ENCODE measurements at places on chromosomes 16 and 17. TPM values are rescaled to one million over a fixed set of nuclear protein-coding genes. Genes with fewer than 3 reads are reported as not detected.

Gene ZMYND15
- total RNA-seq, result not detected

Gene C17orf107
- total RNA-seq, result 0.43 TPM

Gene MYH2
- not detected for total RNA-seq

Gene B9D1
- total RNA-seq, result 29.1 TPM

Gene QPRT
- total RNA-seq, result 39.6 TPM

Gene TRPV3
- 0.87 TPM for total RNA-seq

Gene SLFN12
- not detected for total RNA-seq

Gene RTN4RL1
- total RNA-seq, result 0.30 TPM

Gene ADAP2
- 3.3 TPM for total RNA-seq

Gene PRAC2
- not detected for total RNA-seq

Gene RDM1
- total RNA-seq, result 9.7 TPM

Gene CES4A
- not detected for total RNA-seq

Gene MIF4GD
- 63.3 TPM for total RNA-seq

Gene PFN1
- total RNA-seq, result 1,567 TPM

Gene RABEP2
- 15.9 TPM for total RNA-seq

Gene ZNF423
- not detected for total RNA-seq

Gene ABCA9
- total RNA-seq, result not detected

Gene ZNF624
- total RNA-seq, result 4.8 TPM

Gene UBN1
- 27.3 TPM for total RNA-seq

Gene C16orf92
- not detected for total RNA-seq

Gene HP
- total RNA-seq, result not detected

Gene THRA
- 1.7 TPM for total RNA-seq

Gene SYNGR3
- total RNA-seq, result 5.3 TPM

Gene TNP2
- not detected for total RNA-seq

Gene ATP5PD
- 187 TPM for total RNA-seq

Gene PRSS33
- not detected for total RNA-seq

Gene CYGB
- not detected for total RNA-seq

Gene IGF2BP1
- total RNA-seq, result not detected

Gene MRPL58
- total RNA-seq, result 33.8 TPM

Gene OR1F1
- total RNA-seq, result not detected

Gene KRTAP4-1
- not detected for total RNA-seq

Gene MAPT
- 0.14 TPM for total RNA-seq

Gene HBQ1
- not detected for total RNA-seq

Gene CD300LG
- not detected for total RNA-seq

Gene RANBP10
- 9.3 TPM for total RNA-seq

Gene SLC12A3
- total RNA-seq, result 0.14 TPM

Gene TMEM94
- 20.7 TPM for total RNA-seq

Gene OR1A1
- not detected for total RNA-seq

Gene IL34
- total RNA-seq, result not detected

Gene FGF11
- total RNA-seq, result 0.67 TPM

Gene OTOP2
- not detected for total RNA-seq

Gene CIITA
- total RNA-seq, result 96.5 TPM

Gene SPPL2C
- not detected for total RNA-seq

Gene GAS2L2
- total RNA-seq, result 0.07 TPM

Gene CCL3
- not detected for total RNA-seq

Gene TAT
- not detected for total RNA-seq

Gene PLEKHG4
- 0.86 TPM for total RNA-seq

Gene CDRT15
- not detected for total RNA-seq

Gene ZNF75A
- 26.1 TPM for total RNA-seq

Gene NTN1
- not detected for total RNA-seq

Gene COL1A1
- total RNA-seq, result not detected

Gene HS3ST3A1
- not detected for total RNA-seq

Gene KCTD2
- total RNA-seq, result 21.0 TPM

Gene ADCY7
- 27.5 TPM for total RNA-seq

Gene ECI1
- 24.4 TPM for total RNA-seq

Gene TBC1D26
- not detected for total RNA-seq

Measured in Karpas-422 (cell line).